LHCN-M2 (cell line): ENCODE measurements at places on chromosomes 6 and 20.

- DNase-seq, result no peak
Observed at GRCh38 chr6:110282412-110282811, 75.7 kb downstream of the METTL24 start.

DNA sequence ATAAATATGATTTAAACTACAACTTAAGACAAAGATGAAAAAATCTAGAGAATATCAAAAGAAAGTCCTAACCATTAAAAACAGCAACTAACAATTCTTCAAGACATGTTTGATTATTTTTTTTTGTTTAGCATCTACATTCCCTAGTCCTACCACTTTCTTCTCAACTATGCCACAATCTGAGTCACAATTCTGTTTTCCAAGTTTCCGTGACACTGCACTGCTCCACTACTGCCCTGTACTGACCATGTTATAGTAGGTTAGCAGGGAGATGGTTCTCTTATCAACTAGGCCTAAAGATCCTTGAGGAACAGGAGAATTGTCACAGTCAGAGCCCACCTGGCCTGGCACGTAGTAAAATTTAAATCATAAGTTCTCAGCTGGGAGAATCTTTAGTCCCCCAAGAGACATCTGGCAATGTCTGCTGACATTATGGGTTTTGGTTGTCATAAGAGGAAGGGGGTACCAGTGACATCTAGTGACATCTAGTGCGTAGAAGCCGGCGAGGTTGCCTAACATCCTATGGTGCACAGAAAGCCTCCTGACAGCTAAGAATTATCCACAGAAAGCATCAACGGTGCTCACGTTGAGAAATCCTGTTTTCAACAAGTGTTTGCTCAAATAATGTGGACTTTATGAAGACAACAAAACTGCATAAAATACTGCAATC, 100.5 kb downstream of the PDE10A start:
- peak; percentile 72 for DNase-seq

GRCh38 chr6:105442369-105442768, 39.5 kb upstream of the PREP start:
- no peak for DNase-seq

GRCh38 chr20:19304886-19305415, 92.5 kb downstream of the SLC24A3 start:
- no peak for DNase-seq

DNA sequence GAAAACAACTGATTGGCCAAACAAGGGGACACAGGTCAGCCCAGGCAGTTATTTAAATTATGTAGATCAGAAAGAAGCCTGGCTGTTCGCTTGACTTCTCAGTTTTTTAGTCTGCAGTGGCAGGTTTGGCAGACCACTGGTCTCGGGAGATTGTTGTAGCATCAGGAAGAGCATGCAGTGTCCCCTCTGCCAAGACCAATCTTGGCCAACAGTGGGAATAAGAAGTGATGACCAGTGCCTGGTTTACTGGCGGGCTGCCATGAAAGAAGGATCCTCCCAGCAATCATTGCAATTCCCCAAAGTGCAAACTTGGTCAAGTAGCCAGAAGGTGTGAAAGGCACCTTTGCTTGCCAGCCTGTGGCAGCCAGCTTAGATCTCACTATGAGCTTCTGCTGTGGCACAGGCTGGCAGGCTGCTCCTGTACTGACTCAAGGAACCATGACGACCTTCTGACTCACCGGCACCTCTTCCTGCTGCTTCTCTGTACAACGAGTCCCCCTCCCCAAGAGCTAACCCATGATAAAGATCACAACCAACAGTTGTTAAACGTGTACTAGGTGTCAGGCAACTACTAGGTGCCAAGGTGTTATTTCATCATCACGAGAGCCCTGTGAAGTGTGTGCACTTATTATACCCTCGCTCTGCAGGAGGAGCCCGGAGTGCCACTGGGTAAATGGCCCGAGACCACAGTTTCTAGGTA, 76.8 kb upstream of the DUSP22 start:
- peak; percentile 50 for DNase-seq
